CD4-positive, alpha-beta T cell treated with Interleukin-15 for 1 hour (primary cell): ENCODE measurements at places on chromosomes 13 and 19.
A peak's percentile ranks its signal among the peaks of the same experiment; 100 is the strongest.

GRCh38 chr13:100630555-100630954 is 42.0 kb upstream of the GGACT start:
- no peak for DNase-seq

GRCh38 chr13:90518417-90518816 is 829.1 kb upstream of the MIR17HG start:
- DNase-seq, result no peak

GRCh38 chr13:91278888-91279287 is 68.6 kb upstream of the MIR17HG start:
- DNase-seq, result no peak

DNA sequence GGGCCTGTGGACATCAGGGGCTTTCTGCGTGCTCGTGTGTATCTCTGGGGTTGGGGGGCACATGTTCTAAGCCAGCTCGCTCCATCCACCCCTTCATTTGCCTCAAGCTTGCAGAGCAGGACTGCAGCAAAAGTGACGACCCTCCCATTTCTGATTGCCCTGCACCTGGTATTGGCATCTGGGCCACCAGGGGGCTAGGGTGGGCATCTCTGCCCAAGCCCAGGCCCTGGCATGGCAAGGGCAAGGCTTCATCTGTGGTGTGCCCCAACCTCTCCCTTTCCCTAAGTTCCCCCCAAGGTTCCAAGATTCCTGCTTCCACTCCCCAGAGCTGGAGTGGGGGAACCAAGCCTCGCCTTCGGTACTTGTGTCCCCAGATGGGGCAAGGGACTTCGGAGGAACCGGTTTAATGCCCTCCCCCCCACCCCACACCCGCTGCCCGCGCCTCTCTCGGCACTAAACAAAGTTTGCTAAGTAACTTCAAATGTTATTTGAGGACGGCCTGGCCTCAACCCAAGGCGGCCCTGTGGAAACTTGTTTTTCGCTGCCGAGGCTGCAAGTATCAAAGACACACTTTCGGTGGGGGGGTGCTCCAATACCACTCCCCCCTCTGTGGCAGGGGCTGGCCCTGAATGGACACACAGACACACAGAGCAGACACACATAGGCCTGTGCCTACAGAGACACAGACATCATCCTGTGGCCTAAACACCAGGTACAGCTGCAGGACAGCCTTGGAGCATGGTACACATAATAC is 12.2 kb downstream of the NFIX start:
- no peak for DNase-seq

GRCh38 chr19:18684642-18684993 is 1.1 kb downstream of the CRTC1 start:
- DNase-seq, result no peak

DNA sequence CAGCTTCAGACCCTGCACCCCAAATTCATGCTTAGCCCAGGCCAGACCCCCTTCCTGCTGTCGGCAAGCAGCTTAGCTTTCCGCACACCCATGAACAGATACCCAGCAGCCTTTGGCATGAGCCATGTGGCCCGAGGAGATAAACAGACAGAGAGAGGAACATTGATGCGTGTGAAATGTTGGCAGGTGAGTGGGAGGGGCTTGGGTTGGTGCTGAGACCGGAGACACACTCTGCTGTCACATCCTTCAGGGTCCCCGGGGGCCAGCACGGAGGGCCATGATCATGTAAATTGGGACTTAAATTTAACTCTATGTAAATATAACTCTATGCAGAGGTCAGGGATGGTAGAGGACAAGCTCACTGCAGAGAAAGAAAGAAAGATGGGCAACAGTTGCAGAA is 1.5 kb downstream of the CD22 start:
- DNase-seq, result peak; percentile 84

DNA sequence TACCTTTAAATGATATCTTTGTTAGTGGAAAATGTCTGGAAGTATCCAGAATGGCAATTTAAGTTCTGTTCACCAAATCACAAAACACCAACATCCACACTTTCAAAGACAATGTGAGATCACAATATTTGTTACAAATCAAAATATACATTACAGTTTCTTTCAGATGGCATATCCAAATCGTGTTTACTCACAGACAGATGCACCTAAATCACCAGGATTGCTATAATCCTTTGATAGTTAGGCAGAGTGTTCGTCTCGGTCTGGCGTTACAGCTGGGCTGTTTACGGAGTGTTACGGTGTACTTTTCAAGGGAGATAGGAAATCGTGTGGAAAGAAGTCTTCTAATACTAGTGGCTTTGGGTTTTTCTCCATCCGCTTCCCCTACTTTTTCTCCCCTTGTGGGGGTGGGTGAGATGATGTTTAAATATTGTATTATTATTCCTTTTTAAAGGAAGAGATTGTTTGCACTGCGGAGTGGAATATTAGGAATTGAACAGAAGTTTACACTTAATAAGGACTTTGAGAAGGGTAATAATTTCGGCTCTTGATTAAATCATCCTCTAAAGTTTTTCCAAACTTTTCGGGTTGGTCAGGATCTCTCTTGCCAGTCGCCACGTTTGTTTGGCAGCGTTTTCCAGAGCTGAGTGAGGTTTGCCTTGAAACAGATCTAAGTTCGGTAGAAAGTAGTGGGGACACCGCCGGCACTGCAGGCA is 1.8 kb downstream of the MAB21L1 start:
- DNase-seq, result no peak

- DNase-seq, result no peak
Measured at GRCh38 chr13:33380487-33381079, 95.0 kb upstream of the STARD13 start.

DNA sequence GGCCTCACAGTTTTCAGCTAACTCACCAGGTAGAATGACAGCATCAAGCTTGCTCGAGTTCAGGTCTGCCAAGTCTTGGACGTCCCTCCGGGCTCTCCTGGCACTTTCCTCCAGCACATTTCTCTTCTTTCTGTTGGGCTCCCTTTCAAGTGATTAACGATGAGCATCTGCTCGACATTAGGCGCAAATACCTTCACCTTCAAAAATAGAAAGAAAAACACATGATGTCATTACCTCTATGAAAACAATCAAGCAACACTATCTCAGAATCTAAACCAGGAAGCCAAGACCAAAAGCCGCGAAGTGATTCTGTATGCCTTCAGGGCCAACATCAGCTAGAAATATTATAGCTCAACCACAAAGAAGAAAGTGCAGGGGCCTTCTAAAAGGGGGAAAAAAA is 15.4 kb upstream of the CLN5 start:
- no peak for DNase-seq

GRCh38 chr13:22470075-22470474 is 710.7 kb upstream of the SGCG start:
- no peak for DNase-seq

DNA sequence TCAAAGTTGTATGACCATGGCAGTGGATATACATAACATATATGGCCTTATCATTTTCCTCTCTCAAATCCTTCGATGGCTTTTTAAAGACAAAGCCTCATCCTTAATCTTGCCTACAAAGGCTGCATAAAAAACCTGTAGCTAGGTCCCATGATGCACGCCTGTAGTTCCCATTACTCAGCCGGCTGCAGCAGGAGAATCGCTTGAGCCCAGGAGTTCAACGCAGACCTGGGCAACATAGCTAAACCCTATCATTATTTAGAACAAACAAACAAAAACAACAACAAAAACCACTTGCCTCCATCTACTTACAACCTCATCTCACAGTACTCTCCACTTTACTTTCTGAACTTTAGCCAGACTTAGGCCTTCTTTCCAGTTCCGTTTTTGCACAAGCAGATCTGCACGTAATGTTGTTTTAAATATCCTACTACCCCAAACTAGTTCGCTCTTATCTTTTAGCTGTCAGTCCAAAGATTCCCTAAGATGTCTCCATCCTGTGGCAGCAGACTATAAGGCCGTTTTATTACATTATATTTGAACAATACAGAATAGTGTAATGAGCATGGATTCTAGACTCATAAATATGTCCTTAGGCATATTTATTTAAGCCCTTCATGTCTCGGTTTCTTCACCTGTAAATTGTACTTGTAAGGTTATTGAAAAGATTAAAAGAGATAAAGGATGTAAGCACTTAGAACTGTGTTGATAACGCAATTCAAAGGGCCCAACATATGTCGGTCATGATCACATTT is 969 bp upstream of the POMP start:
- no peak for DNase-seq

GRCh38 chr19:8342684-8343482 is at the start of gene KANK3:
Gene KANK3, minus strand, starts transcription at chr19:8343262. Its CDS starts 5,434 bp downstream, at chr19:8337828.
- peak; percentile 94 for DNase-seq

DNA sequence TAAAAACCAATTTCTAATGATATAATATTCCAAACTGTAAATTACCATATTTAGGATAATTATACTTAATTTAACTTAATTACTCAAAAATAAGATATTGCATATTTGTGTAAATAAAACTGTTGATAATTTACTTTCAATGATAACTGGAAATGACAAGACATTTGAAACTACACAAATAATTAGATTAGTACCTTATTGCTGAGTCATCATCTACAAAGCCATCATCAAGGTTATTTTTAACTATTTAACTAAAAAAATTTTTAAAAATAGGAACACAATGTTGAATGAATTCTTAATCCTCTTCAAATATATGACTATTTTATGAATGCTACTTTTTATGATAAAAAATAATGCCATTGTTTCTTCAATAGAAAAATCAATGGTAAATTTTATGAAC is 364.3 kb downstream of the SLITRK6 start:
- DNase-seq, result no peak

DNA sequence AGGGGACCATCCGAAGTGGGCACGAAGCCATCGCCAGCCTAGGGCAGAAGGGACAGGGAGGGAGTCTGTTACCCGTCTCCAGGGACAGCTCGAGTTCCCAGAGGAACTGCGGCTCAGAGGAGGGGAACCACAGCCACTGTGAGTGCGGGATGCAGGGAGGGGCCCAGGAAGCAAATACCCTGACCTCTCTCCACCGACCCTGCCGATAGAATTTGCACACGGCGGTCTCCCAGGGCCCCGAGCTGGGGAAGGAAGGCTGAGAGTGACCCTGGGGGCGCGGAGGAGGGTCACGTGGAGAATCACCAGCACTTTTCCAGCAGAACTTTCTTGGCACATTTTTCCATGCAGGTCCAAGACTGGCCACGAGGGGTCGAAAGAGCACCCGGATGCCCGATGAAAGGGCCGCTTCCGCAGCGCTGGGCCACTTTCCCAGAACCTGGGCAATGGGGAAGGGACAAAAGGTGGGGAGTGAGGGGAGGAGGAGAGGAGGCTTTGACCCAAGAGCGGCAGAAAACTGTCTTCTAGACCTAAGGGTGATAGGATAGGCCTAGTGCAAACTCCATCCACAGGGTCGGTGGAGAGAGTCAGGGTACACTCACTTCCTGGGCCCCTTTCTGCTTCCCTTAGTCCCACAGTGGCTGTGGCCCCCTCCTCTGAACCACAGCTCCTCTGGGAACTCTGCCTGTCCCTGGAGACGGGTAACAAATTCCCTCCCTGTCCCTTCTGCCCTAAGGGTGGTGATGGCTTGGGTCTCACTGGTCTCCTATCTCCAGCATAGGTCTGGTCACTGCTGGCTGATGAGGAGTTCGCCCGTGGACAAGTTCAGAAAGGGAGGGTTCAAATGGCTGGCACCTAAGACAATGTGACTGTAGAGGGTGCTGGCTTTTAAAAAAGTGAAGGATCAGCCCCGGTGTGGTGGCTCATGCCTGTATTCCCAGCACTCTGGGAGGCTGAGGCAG is 5.3 kb upstream of the GPR4 start:
- DNase-seq, result peak; percentile 34

GRCh38 chr13:110128546-110128945 is 178.4 kb downstream of the COL4A1 start:
- DNase-seq, result no peak
